ENCODE measurements at places on chromosomes 1 and 21. TPM values are rescaled to one million over a fixed set of nuclear protein-coding genes. Genes with fewer than 3 reads are reported as not detected.

DNA sequence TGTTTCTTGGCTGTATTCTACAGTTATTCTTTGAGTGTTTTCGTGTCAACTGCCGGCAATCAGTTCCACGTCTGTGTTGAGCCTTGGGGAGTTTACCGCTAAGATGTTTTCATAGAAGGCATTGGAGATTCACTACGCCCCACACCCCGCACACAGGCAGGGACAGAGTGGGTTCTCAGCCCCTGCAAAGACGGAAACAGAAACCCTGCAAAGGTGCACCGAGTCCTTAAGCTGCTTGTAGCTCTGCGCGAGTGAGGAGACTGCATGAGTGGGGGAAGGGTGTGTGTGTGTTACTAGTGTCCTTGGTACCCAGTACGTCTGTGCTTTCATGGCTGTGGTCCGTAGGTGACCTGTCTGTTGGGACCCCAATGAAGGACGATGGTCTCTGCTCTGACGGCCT is 1.9 kb downstream of the LHX4 start:
- DNase-seq = no peak

DNA sequence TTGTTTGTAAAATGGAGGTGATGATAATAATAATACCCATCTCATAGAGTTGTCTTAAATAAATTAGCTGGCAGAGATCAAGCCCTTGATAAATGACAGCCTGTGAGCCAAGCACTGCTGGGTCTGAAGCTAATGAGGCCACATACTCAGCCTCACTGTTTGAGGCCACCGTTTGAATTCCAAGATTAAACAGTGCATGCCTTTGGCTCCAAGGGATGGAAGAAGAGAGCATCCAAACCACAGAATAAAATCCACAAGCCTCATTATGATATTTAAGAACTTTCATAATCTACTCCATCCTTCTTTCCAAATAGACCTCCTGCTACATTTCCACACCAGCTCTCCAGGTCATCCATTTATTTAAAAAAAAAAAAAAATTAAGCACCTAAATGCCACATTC is 29.0 kb downstream of the TGFBR3 start:
- no peak for DNase-seq

- DNase-seq = no peak
These were observed 33.7 kb downstream of the XCL2 start for GRCh38 chr1:168509875-168510791.

GRCh38 chr1:188706742-188707141 is 1770.9 kb downstream of the BRINP3 start:
- no peak for DNase-seq

- peak; percentile 79 for DNase-seq
These were observed 720 bp upstream of the F3 start for GRCh38 chr1:94542088-94542870.

DNA sequence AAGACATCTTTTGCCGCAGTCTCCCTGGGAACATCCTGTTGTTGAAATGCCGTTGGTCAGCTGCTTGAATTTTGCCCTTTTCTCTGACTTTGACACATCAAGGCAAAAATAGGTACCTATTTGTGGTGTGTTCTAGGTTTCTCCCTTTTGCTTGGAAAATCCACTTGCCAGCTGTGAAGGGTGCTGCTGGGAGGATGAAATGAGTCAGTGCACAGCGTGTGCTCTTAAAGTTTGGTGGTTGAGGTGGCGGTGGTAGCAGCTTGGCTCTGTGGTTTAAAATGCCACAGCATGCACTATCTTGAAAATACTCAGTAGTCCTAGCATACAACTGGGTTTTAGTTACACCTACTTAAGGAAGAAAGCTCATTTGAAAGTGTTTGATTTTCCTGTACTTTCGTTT is 183.8 kb downstream of the DHRS3 start:
- no peak for DNase-seq

- no peak for DNase-seq
These were observed 66.6 kb upstream of the POU3F1 start for GRCh38 chr1:38113159-38113666.

GRCh38 chr21:14215971-14216641 is at the start of gene RBM11:
Gene RBM11, plus strand, starts transcription at chr21:14216157. Its CDS starts 30 bp downstream, at chr21:14216187.
- DNase-seq = peak; percentile 75

- no peak for DNase-seq
These were observed 219.6 kb downstream of the PDE4B start for GRCh38 chr1:66012106-66012784.

DNA sequence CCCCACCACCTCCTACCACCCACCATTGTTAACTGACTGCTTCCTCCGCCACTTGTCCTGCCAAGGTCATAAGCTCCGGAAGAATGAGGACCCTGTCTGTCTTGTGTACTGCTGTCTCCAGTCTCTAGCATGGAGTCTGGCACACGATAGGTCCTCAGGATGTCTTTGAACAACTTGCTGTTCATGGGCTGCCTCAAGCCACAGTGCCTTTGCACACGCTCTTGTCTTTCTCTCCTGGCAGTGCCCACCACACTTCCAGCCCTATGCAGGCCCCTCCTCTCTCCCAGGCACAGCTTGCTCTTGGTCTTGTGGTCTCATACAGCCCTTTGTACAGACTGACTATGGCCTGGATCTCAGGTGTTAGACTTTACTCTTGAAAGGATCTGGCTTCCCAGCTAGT is 97.6 kb downstream of the ARHGEF10L start:
- DNase-seq = no peak

- DNase-seq = no peak
These were observed 21.0 kb downstream of the RCC1 start for GRCh38 chr1:28526886-28527285.

GRCh38 chr1:33228935-33229487 is 27.3 kb upstream of the ZNF362 start:
- DNase-seq = peak; percentile 60

GRCh38 chr21:39645331-39645730 is 32.6 kb downstream of the B3GALT5 start:
- no peak for DNase-seq

GRCh38 chr1:18411321-18411720 is 69.4 kb upstream of the KLHDC7A start:
- no peak for DNase-seq

- DNase-seq = no peak
These were observed 95.5 kb downstream of the NEGR1 start for GRCh38 chr1:72186733-72187307.

- peak; percentile 59 for DNase-seq
These were observed 12.1 kb downstream of the IL24 start for GRCh38 chr1:206909161-206909882.

DNA sequence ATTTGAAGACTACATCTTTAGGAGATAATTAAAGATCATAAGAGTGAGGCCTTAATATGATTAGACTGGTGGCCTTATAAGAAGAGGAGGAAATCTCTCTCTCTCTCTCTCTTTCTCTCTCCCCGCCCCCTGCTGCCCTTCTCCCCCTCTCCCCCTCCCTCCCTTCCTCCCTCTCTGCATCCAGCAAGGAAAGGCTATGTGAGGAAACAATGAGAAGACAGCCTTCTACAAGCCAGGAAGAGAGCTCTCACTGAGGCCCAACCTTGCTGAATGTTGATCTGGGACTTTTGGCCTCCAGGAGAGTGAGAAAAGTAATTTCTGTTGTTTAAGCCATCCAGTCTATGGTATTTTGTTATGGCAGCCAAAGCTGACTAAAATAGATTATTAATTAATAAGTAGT is 21.6 kb downstream of the FOXD3 start:
- no peak for DNase-seq

DNA sequence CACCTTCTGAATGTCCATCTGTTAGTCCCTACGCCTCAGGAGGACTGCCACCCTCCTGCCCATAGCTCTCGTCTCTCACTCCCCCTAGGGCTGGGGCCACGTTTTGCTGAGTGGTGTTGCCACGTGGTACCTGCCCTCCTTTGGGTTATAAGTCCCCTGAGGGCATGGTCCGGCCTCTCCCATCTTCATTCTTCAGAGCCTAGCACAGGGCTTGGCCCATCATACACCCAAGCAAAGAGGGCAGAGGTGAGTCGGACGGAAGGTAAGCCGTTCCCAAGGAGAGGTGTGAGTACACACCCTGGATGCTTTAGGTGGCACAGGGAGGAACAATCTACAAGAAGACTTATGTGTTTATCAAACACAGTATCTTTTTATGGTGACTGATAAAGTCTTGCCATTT is 10.9 kb downstream of the PADI2 start:
- DNase-seq = no peak

DNA sequence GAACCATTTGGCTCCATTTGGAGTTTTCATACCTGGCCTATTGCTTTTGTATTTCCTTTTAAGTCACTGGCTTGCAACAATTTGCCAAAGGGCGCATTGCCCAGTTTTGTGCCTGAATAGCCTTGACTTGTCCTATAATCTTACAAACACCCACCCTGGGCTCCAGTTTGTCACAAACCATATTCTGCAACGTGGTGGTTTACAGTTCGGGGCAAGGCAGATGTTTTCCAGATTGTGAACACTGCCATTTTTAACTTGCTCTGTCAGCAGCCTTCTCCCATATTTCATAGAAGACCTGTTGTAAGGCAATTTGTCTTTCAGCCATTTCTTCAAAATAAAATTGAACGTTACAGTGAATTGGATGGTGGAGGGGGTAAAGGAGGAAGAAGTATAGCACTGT is 53.2 kb upstream of the UBE2U start:
- DNase-seq = no peak

- DNase-seq = no peak
These were observed 19.7 kb upstream of the PGD start for GRCh38 chr1:10379101-10379620.

- DNase-seq = no peak
These were observed 22.7 kb downstream of the SLC35D1 start for GRCh38 chr1:67031121-67031858.

- no peak for DNase-seq
These were observed 33.6 kb upstream of the CD34 start for GRCh38 chr1:207944571-207944970.

GRCh38 chr1:226882631-226883409 is 12.4 kb downstream of the PSEN2 start:
- no peak for DNase-seq

- DNase-seq = peak; percentile 16
These were observed 77.8 kb downstream of the BACH1 start for GRCh38 chr21:29376556-29376955.

GRCh38 chr21:36927719-36928117 is 38.8 kb downstream of the HLCS start:
- DNase-seq = peak; percentile 72

- no peak for DNase-seq
These were observed 6.2 kb downstream of the TMCO4 start for GRCh38 chr1:19793360-19794046.

- no peak for DNase-seq
These were observed 3.5 kb downstream of the CD48 start for GRCh38 chr1:160708118-160708517.

GRCh38 chr1:227604446-227604845 is 41.1 kb downstream of the ZNF678 start:
- DNase-seq = no peak

DNA sequence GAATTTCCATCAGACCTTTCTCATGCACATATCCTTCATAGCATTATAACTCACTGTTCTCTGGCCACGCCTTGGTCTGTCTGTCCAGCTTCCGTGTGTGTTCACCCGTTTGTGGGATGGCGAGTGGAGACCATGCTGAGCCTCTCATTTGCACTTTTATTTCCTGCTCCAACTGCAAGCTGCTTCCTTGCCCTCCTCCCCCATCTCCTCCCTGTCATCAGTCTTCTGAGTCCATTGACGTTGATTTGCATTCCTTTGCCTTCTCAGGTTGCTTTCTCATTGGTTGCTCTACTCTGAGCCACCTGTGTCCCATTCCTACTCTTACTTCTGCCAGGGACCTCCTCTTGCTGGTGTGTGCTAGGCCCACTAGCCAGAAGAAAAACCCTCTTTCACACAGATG is 146.4 kb downstream of the NOS1AP start:
- no peak for DNase-seq

GRCh38 chr21:27240839-27241238 is 274.0 kb upstream of the ADAMTS5 start:
- no peak for DNase-seq

DNA sequence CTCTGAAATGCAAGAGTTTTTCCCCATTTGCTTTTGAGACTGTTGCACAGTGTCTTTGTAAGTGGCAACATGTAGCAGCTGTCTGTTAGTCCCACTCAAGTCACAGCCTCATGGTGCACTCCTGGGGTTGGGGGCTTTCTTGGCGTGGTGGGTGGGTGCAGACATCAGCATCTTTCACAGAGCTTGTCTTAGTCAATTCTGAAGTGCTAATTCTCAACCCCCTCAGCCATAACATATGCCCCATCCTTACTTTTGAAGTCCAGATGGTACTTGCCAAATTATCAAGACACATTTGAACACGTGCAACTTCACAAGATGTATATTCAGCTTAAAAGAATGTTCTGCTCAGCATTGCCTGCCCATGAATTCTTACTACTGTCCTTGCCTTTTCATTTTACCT is 87.1 kb downstream of the VCAM1 start:
- DNase-seq = no peak

- DNase-seq = no peak
These were observed 61.6 kb downstream of the LRRN2 start for GRCh38 chr1:204623894-204624361.

DNA sequence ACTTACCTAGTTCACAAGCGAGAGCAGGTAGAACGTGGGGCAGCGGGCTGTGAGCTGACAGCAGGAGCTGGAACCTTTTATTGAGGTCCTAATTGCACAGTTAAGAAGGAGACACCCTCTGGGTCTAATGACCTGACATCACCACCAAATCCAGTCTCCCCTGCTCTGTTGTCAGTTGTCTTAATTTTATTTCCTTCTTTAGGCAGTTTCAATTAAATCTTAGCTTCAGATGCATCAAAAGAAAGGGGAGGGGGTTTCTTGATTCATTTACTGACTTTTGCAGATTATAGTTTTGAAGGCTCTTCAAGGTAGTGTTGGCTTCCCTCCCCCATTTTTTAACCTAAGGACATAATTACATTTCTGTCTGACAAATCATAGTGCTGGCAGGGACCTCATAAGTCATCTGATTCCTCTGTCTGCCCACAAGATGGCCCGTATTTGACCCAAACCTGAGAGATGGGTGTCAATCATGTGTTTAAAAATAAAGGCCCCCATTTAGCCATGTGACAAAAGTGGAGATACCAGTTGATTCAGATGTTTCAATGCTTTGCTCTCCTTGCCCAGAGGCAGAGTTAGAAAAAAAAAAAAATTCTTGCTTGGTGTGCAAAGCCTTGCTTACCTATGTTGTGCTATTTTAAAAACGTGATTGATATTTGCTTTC is at the start of gene TCHHL1:
TCHHL1 (minus strand) TSS at position 51 of the 661 bp plus-strand sequence. CDS start 921 bp downstream, outside the sequence.
- DNase-seq = no peak

GRCh38 chr1:113913887-113914664 is 8.9 kb downstream of the DCLRE1B start:
- no peak for DNase-seq

- DNase-seq = no peak
These were observed 40.0 kb upstream of the PRMT6 start for GRCh38 chr1:107016376-107016978.

GRCh38 chr1:5430911-5431697 is 561.1 kb downstream of the NPHP4 start:
- DNase-seq = no peak

GRCh38 chr1:14113271-14113670 is 413.3 kb downstream of the PRDM2 start:
- DNase-seq = no peak

FAM72A gene
- 2.7 TPM for total RNA-seq

MRPS21 gene
- total RNA-seq = 28.6 TPM

PARS2 gene
- total RNA-seq = 6.0 TPM

SPRR4 gene
- total RNA-seq = not detected

ATF3 gene
- 1.8 TPM for total RNA-seq

SH3GLB1 gene
- total RNA-seq = 63.9 TPM

CADM3 gene
- total RNA-seq = 5.6 TPM

SH3BGR gene
- total RNA-seq = not detected

OR2L8 gene
- not detected for total RNA-seq

KRTAP11-1 gene
- total RNA-seq = not detected

WDR64 gene
- not detected for total RNA-seq

CD2 gene
- total RNA-seq = 1.2 TPM

AZIN2 gene
- 12.3 TPM for total RNA-seq

DSCAM gene
- total RNA-seq = not detected

S100A10 gene
- total RNA-seq = 189 TPM

All from uterus (tissue), 4 donors.